Activated T-helper 1 cell treated with anti-CD3 and anti-CD28 coated beads, Interleukin-12 subunit alpha, Interleukin-12 subunit beta, Interleukin-2, Interleukin-4 antibody, amounts not matched to agents 30 ng/mL and 10 ng/mL and 1 ng/mL, durations not matched to agents 14 hours and 24 hours and 36 hours (primary cell): ENCODE measurements at places on chromosomes 7 and 10.

DNA sequence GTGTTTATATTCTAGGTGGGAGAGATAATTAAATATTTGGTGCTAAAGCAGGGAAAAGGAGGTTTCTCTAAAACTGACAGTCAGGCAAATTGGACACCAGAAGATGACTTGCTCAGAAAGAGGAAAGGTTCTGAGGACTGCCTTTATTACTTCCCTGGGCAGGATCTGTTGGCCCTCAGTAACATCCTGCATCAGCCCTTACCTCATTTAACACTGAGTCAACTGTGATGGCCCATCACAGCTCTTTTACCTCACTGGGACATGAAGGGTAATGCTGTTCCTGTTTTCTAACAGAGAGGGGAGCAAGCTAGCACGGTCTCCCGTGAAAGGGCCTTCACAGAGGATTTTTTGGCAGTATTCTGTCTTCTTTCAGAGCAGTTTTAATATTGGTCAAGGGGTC is 12.0 kb downstream of the PPP1R17 start:
- H3K4me3 ChIP-seq = no peak overlapping the region
- H3K27me3 ChIP-seq = peaks cover 2% of the 10 kb centered on the region
- no peak for DNase-seq
- H3K36me3 ChIP-seq = no peaks in the 10 kb centered on the region

- peaks cover 2% of the 10 kb centered on the region for H3K27me3 ChIP-seq
- H3K36me3 ChIP-seq = no peaks in the 10 kb centered on the region
- H3K27ac ChIP-seq = no peak overlapping the region
- H3K4me3 ChIP-seq = no peak overlapping the region
- H3K4me1 ChIP-seq = no peaks in the 10 kb centered on the region
Measured at GRCh38 chr10:96609510-96609909, 22.7 kb upstream of the TM9SF3 start.

- H3K4me3 ChIP-seq = no peak overlapping the region
- H3K27me3 ChIP-seq = no peaks in the 10 kb centered on the region
- no peaks in the 10 kb centered on the region for H3K4me1 ChIP-seq
- no peak for DNase-seq
- H3K36me3 ChIP-seq = no peaks in the 10 kb centered on the region
- H3K27ac ChIP-seq = no peak overlapping the region
Measured at GRCh38 chr7:56188823-56189346, 72.7 kb upstream of the NUPR2 start.

DNA sequence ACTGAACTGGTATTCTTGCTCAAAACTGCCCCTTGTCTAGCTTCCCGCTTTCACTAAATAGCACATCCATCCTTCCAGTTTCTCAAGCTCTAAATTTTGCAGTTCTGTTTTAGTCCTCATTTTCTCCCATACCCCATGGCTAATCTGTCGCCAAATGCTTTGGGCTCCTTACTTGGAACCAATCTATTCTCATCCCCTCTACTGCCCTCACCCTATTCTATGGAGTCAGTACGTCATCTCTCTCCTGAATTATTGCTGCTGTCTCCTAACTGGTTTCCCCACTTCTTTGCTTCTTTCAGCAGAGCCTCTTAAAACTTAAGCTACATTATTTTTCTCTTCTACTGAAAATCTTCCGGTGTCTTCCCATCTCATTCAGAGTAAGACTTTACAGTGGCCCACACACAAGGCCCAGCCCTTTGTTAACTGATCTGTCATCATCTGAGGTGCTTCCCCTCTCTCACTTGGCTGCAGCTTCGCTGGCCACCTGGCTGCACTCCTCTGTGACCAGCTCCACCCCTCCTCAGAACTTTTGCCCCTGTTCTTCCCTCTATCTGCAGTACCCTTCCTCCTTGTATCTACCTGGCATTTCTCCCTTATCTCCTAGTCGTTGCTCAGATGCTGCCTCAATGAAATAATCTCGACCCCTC is 9.9 kb downstream of the STARD3NL start:
- peaks cover 22% of the 10 kb centered on the region for H3K36me3 ChIP-seq
- H3K4me1 ChIP-seq = peaks cover 42% of the 10 kb centered on the region
- no peak for DNase-seq
- no peak overlapping the region for H3K27ac ChIP-seq
- H3K27me3 ChIP-seq = no peaks in the 10 kb centered on the region
- H3K4me3 ChIP-seq = no peak overlapping the region

- DNase-seq = no peak
- no peak overlapping the region for H3K27ac ChIP-seq
- no peaks in the 10 kb centered on the region for H3K27me3 ChIP-seq
Measured at GRCh38 chr7:67525588-67525987, 529.0 kb downstream of the TYW1 start.

GRCh38 chr10:120336911-120337540 is 120.0 kb upstream of the PLPP4 start:
- no peaks in the 10 kb centered on the region for H3K4me1 ChIP-seq
- peaks cover 2% of the 10 kb centered on the region for H3K27me3 ChIP-seq
- peak; percentile 15 for DNase-seq
- no peaks in the 10 kb centered on the region for H3K36me3 ChIP-seq
- H3K27ac ChIP-seq = no peak overlapping the region
